CD4-positive, alpha-beta T cell treated with Interleukin-6 for 4 hours (primary cell): ENCODE measurements at places on chromosomes 4 and X.

- no peak for DNase-seq
These were observed 810.9 kb upstream of the TENM3 start for GRCh38 chr4:181432335-181432734.

- DNase-seq: no peak
These were observed 187.0 kb downstream of the MID1 start for GRCh38 chrX:10433296-10433965.

GRCh38 chrX:12685541-12685940, 105.7 kb upstream of the PRPS2 start:
- DNase-seq: no peak

GRCh38 chrX:10387011-10387410, 230.2 kb downstream of the CLCN4 start:
- no peak for DNase-seq

DNA sequence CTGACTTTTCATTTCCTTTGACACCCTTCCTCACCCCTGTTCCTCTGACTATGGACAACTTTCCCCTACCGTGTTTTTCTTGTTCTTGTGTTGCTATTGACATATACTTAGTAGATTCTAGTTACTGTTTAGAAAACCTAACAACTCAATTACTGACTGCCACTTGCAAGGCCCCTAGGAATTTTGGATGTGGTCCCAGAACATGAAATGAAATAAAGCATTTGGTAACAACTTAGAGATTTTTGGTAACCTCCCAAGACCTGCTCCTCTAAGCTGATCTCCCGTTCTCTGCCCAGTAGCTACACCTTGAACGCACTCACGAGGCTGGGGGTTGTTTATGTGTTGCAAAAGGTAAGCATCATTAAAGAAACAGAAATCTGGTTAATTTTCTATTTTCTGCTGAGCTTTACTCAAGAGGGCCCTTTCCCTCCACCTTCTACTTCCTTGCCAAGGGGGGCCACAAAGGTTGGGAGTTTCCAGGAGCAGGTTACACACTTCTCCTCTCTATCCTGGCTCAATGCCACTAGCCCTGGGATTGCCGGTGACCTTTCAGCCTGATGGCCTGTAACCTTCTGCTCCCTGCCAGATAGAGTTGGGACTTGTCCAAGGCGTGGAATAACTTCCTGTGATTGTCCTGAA, 20.5 kb downstream of the GAB3 start:
- no peak for DNase-seq

DNA sequence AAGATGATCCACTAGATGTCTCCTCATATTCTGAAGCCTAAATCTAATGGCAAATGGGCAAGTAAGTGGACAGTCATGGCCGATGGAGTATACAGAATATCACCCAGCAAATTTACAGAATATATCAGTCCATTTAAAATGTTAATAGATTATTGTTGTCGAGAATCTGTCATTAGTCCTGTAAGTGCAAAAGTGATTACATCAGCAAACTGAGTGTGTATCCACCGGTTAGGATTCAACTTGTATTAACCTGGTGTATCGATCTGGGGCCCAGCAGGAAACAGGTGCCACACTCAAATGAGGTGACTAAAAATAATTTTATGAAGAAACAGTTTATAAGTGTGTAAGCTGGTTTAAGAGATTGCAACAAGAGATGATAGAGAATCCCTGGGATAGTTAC, 367.9 kb upstream of the FAM47C start:
- no peak for DNase-seq

DNA sequence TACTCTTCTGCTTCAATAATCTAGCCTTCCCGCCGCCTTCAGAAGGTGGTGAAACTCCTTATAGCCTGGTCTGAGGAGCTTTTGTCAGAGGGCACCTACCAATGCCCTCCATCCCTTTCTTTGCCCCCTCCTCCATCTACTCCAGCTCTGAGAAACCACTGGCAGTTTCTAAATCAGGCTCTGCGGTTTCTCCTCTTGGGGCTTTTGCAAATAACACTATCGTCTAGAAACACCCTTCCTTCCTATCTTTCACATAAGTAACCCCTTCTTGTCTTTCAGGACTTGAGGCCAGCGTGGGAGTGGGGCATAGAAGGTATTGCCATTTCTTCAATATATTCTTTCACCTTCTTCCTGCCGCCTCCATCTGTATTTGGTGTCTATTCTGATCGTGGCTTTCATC, 1.2 kb upstream of the EFHC2 start:
- peak; percentile 16 for DNase-seq

GRCh38 chr4:156294577-156294976, 340.9 kb upstream of the CTSO start:
- no peak for DNase-seq

- no peak for DNase-seq
These were observed 137.9 kb downstream of the PJA1 start for GRCh38 chrX:69027181-69028005.

- DNase-seq: no peak
These were observed 145.6 kb upstream of the RBPJ start for GRCh38 chr4:26175006-26175786.
